ENCODE measurements at places on chromosomes 3 and 15.

- peak; percentile 60 for DNase-seq
Measured at GRCh38 chr3:189689625-189690024, 58.4 kb downstream of the TP63 start.

- no peak for DNase-seq
Measured at GRCh38 chr3:156175570-156175969, 55.2 kb downstream of the KCNAB1 start.

DNA sequence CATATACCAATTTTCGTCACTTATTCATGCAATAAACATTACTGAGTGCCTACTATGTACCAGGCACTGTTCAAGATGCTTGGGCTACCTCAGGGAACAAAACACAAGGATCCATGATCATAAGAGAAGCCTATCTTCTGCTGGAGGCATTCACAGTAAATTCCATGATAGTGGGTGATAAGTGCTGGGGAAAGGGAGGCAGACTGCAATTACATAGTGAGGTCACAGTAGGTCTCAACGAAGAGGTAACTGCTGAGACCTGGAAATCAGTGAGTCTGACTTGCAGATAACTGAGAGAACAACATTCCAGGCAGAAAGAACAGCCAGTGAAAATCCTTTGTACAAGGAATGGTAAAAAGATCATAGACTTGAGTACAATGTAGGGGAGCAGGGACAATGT lies 33.6 kb downstream of the RAF1 start:
- no peak for DNase-seq

GRCh38 chr15:63319065-63319464 lies 41.7 kb downstream of the APH1B start:
- DNase-seq: no peak

GRCh38 chr3:149186721-149187120 lies 34.9 kb downstream of the CP start:
- no peak for DNase-seq

DNA sequence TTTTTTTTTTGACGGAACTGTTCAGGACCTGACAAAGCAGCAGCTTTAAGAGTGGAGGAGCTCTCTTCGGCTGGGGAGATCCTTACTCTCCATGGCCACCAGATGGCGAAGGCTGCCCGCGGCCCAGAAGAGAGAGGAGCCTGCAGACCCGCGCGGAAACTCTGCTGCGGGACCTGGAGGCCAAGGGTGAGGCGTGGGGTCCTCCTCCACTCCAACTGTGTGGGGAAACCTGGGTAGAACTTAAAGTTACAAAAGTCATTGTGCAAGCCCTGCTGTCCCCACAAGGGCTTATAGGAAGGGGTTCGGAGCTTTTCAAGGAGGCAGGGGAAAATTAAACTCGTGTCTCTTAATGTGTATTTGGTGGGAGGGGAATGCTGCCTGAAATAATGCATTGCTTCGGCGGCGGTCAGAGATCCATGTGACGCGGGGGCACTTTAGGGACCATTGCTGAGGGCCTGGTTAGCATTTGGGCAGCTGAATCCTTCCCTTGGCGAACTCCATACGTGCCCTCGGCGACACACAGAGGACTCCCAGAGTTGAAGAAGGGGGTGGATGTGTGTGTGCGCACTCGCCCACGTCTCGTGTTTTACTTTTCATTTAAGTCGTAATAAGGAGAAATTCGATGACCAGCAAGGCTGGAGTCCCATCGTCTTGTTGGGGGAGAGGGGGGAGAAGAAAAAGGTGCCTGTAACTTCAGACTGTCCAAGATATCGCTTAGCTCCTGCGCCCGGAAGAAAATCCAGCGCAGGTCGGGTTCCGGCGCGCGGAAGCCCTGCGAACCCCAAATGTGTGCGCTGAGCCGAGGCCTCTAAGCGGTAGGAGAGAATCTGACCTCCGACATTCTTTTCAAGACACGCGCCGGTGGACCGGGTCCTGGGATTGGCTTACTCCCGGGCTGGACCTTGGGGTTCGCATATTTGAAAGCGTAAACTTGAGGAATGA lies 9.7 kb downstream of the EOMES start:
- DNase-seq: peak; percentile 83

DNA sequence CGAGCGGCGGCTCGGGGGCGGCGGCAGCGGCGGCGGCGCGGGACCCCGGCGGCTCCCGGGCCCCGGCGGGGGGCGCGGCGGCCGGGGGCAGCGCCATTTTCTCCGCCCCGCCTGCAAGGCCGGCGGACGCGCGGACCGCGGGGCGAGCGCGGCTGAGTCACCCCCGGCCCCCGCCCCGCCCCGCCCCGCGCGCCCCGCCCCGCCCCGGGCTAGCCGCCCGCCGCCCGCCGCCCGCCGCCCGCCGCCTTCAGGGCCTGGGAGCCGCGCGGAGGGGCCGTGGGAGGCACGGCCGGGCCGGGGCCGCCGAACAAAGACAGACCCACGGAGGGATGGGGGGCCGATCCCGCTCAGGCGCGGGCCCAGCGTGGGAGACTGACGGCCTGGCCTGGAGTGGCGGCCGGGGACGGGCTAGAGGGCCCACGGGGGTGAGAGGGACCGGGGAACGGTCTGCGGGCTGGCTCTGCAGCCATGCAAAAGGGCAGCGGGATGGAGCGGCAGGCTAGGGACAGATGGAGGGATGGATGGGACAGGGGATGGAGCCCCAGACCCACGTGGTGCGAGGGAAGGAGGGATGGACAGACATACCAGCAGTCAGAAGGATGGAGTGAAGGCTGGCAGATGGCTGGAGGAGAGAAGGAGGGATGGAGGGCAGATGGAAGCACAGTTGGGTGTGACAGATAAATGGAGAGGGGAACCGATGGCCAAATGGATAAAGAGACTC lies at the start of gene EIF4E3:
EIF4E3 (minus strand) TSS at position 132 of the 721 bp plus-strand sequence; CDS start at position 97, 35 bp downstream.
- peak; percentile 34 for DNase-seq

DNA sequence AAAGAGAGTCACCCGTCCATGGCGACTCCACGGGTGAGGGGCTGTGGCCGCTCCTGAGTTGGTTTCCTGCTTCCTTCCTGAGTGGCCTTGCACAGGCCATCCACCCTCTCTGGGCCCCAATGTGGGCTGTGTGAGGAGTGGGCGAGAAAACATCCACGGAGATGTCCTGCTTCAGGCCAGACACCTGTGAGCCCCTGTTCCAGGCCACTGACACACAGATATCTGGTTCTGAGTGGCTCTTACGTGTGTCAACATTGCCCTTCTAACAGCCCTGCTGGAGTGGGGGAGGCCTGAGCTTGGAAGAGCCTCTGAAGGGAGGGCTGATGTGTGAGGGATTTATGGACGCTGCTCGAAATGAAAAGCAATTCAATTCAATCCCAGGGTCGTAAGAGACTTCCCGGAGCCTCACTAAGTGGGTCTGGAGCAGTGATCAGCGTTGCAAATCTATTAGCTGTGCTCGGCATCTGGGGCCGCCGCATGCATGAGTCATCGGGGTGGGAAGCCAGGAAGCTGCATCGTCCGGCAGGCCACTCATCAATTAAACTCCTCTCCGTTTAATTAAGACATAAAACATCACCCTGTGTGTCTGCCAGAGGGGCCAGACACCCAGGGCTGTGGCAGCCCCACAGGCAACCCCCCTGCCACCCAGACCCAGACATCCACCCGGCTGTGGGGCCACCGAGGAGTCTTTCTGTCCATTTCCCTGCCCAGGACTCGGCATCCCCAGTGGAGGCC lies 20.0 kb upstream of the PRR23E start:
- DNase-seq: peak; percentile 14

- DNase-seq: no peak
Measured at GRCh38 chr3:23762214-23762613, 43.5 kb upstream of the UBE2E1 start.
